ENCODE measurements at places on chromosomes 4 and X.
A peak's percentile ranks its signal among the peaks of the same experiment; 100 is the strongest.

GRCh38 chr4:119861731-119862130 is 204.9 kb downstream of the MAD2L1 start:
- no peaks in the 10 kb centered on the region for H3K27me3 ChIP-seq
- DNase-seq: no peak
- H3K27ac ChIP-seq: no peak overlapping the region
- H3K4me1 ChIP-seq: no peaks in the 10 kb centered on the region
- no peaks in the 10 kb centered on the region for H3K36me3 ChIP-seq

DNA sequence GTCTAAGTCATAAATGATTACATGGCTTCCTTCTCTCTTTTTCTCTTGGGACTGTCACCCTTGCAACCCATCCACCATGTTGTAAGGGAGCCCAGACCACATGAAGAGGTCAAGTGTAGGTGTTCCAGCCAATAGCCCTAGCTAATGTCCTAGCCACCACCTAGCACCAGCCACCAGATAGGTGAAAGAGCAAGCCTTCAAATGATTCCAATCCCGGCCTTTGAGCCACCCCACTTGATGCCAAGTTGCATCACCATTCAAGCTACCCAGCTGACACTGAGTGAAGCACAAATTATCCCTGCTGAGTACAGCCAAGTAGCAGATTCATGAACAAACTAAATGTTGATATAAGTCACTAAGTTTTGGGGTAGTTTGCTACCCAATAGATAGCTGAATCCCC is 274.3 kb downstream of the BCOR start:
- H3K4me1 ChIP-seq: peaks cover 9% of the 10 kb centered on the region
- no peaks in the 10 kb centered on the region for H3K36me3 ChIP-seq
- peaks cover 8% of the 10 kb centered on the region for H3K27me3 ChIP-seq

DNA sequence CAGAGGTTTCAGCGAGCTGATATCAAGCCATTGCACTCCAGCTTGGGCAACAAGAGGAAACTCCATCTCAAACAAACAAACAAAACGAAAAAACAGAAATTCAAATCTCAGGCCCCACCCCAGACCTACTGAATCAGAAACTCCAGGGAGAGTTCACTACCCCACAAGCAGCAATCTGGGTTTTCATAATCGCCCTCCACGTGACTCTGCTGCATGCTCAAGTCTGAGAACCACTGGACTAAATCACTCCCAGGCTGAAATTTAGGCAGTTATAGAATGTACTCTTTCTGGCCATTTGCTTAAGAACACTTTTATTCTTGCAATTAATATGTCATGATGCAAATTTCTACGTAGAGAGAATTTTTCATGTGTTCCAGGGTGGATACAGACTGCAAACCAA is 287.3 kb downstream of the USP46 start:
- no peak overlapping the region for H3K27ac ChIP-seq
- no peaks in the 10 kb centered on the region for H3K4me1 ChIP-seq
- no peak for DNase-seq
- H3K36me3 ChIP-seq: no peaks in the 10 kb centered on the region

GRCh38 chr4:173457893-173458292 is 59.0 kb upstream of the SCRG1 start:
- H3K36me3 ChIP-seq: no peaks in the 10 kb centered on the region
- H3K4me3 ChIP-seq: no peak overlapping the region
- no peaks in the 10 kb centered on the region for H3K27me3 ChIP-seq

GRCh38 chr4:70741867-70742658 is 20.3 kb downstream of the RUFY3 start:
- H3K27ac ChIP-seq: no peak overlapping the region
- H3K4me1 ChIP-seq: peaks cover 10% of the 10 kb centered on the region
- no peaks in the 10 kb centered on the region for H3K36me3 ChIP-seq
- DNase-seq: no peak
- no peaks in the 10 kb centered on the region for H3K27me3 ChIP-seq
- no peak overlapping the region for H3K4me3 ChIP-seq

- DNase-seq: no peak
- H3K4me3 ChIP-seq: no peak overlapping the region
- no peaks in the 10 kb centered on the region for H3K27me3 ChIP-seq
- no peaks in the 10 kb centered on the region for H3K36me3 ChIP-seq
- H3K4me1 ChIP-seq: no peaks in the 10 kb centered on the region
- no peak overlapping the region for H3K27ac ChIP-seq
Measured at GRCh38 chr4:180156684-180157083, 2086.5 kb upstream of the TENM3 start.

GRCh38 chr4:89595125-89595789 is 241.7 kb downstream of the SNCA start:
- H3K4me3 ChIP-seq: no peak overlapping the region
- no peaks in the 10 kb centered on the region for H3K27me3 ChIP-seq
- no peaks in the 10 kb centered on the region for H3K4me1 ChIP-seq

DNA sequence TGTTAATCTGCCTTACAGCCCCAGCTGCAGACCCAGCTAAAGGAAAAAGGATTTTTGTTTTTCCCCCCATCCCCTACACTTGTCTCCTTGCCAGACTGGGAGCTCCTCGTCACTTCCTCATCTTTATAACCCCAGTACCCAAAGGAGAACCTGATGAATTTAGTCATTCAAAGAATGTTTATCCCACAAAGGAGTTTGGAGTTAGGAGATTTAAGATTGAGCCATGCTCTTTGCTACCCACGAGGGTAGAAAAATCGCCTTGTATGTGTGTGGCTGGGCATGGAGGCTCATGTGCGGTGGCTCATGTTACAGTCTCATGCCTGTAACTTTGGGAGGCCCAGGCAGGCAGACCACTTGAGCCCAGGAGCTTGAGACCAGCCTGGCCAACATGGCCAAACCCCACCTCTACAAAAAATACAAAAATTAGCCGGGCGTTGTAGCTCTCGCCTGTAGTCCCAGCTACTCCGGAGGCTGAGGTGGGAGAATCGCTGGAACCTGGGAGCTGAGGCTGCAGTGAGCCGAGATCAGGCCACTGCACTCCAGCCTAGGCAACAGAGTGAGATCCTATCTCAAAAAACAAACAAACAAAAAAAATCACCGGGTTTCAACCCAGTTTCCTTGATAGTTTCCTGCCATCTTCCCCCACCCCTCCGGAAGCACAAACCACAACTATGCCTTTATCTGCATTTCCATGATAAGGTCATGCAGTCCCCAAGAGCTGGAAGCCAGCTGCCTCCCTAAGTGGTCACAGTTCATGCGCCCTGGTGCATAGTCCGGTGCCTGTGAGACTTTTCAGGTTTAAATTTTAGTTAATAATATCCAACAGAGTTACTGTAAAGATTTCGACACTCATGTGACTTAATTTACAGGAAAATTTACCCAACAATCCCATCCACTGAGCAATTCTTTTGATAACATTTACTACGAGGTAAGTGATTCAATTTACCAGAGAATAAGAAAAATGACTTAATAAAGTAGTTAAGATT is 1.5 kb downstream of the CFAP97 start:
- H3K36me3 ChIP-seq: no peaks in the 10 kb centered on the region
- DNase-seq: peak; percentile 39
- H3K27me3 ChIP-seq: no peaks in the 10 kb centered on the region
- peaks cover 38% of the 10 kb centered on the region for H3K4me1 ChIP-seq
- H3K27ac ChIP-seq: peak overlapping the region; percentile 89

DNA sequence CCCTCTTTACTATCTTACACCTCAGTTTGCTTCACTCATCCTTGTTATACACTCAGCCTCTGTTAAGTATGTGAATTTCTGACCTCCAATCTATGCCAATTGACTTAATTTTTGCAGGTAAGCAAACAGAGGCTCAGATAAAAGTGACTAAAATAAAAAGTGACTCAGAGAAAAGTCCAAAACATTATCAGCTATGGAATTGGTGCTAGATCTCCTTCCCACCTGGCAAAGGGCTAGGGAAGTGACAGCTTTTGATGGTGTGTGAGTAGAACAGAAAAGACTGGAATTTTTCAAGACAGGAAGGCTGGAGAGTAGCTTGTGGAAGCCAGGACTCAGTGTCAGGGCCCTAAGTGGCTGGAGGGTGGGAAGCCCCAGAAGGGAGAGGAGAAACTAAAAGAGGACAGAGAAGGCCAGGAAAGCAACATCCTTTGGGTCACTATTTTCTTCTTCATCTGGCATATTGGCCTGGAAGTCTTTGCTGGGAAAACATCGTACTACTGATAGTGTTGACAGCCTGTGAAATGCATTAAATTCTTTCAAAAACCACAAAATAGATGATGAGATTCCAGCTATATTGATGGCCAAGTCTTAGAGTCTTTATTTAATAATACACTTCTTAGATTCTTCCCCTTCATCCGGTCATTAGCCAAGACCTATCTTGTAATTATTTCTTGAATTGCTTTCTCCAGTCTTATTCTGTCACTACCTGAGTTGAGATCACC is 392.8 kb downstream of the RAPGEF2 start:
- no peaks in the 10 kb centered on the region for H3K4me1 ChIP-seq
- DNase-seq: no peak
- H3K27me3 ChIP-seq: no peaks in the 10 kb centered on the region
- no peaks in the 10 kb centered on the region for H3K36me3 ChIP-seq
- H3K4me3 ChIP-seq: no peak overlapping the region

DNA sequence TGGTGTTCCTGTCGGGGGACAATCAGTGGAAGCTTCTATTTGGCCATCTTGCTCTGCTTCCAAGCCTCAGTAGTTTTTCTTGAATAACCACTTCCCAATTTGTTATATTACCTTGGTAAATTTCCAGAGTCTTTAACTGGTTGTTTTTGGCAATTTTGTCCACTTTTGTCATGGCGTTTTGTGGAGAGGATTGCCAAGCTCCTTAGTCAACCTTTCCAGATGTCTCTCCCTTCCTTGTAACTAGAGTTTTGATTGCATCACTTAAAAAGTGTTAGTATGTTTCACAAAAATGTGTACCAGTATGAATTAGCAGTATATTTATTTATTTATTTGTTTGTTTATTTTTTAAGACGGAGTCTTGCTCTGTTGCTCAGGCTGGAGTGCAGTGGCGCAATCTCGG is 15.8 kb upstream of the UXT start:
- H3K4me1 ChIP-seq: no peaks in the 10 kb centered on the region
- DNase-seq: no peak
- H3K27me3 ChIP-seq: no peaks in the 10 kb centered on the region
- no peaks in the 10 kb centered on the region for H3K36me3 ChIP-seq

DNA sequence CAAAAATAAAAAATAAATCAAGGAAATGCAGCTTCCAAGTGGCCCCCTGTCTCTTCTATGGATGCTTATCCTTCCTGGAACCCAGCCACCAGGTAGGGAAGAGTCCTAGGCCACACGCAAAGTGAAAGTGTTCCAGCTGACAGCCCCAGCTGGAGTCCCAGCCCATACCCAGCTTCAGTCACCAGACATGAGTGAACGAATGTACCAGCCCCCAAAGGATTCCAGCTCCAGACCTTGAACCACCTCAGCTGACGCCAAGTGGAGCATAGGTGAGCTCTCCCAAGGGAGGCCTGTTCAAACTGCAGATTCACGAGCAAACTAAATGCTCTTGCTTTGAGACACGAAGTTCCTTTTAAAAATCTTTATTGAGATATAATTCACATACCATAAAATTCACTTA is 62.0 kb downstream of the BCOR start:
- H3K4me1 ChIP-seq: peaks cover 7% of the 10 kb centered on the region
- H3K27me3 ChIP-seq: no peaks in the 10 kb centered on the region
- no peaks in the 10 kb centered on the region for H3K36me3 ChIP-seq

DNA sequence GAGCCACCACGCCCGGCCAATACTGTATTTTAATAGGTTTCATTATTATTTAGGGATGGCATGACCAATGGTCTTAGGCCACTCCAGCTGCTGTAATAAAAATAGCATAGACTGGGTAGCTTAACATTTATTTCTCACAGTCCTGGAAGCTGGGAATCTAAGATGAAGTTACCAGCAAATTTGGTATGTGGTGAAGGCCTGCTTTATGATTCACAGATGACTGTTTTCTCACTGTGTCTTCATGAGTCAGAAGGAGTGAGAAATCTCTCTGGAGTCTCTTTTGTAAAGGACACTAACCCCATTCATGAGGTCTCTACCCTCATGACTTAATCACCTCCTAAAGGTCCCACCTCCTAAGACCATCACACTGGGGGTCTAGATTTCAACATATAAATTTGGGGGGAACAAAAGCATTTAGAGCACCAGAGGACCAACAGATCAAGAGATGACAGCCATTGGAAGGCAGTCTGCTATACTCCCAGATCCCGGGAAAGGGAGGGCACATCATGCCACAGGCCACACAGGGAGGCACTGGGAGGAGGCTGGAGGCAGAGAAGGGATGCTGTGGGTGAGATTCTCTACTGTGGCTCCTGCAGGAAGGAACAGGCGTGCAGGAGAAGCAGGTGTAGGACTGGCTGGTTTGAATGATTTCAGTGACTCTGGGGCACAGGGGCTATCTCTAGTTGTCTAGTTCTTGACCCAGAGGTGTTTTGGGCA is 335.8 kb upstream of the SFRP2 start:
- no peaks in the 10 kb centered on the region for H3K4me1 ChIP-seq
- DNase-seq: no peak
- no peak overlapping the region for H3K27ac ChIP-seq

- H3K27ac ChIP-seq: no peak overlapping the region
- no peak for DNase-seq
- H3K4me1 ChIP-seq: no peaks in the 10 kb centered on the region
Measured at GRCh38 chr4:46442963-46443362, 53.0 kb upstream of the GABRA2 start.

GRCh38 chr4:48093991-48094416 is 40.0 kb downstream of the TXK start:
- no peaks in the 10 kb centered on the region for H3K4me1 ChIP-seq
- H3K27ac ChIP-seq: peak overlapping the region; percentile 17
- H3K4me3 ChIP-seq: no peak overlapping the region
- DNase-seq: no peak
- no peaks in the 10 kb centered on the region for H3K27me3 ChIP-seq
- H3K36me3 ChIP-seq: peaks cover 86% of the 10 kb centered on the region

DNA sequence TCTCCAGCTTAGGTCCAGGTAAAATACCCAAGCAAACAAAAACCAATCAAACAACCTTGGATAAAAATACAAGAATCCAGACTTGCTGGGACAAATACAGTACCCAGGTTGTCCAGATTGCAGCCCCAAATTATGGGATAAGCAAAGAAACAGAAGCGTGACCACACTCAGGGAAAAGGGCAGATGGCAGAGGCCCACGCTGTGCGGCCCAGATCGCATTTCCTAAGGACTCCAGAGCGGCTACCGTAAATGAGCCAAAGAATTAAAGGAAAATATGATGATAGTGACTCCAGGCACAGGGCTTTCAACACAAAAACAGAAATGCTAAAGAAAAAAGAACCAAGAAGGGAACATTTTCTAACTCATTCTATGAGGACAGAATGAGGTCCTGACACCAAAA is 50.3 kb downstream of the FGFRL1 start:
- peaks cover 3% of the 10 kb centered on the region for H3K4me1 ChIP-seq
- H3K27me3 ChIP-seq: peaks cover 7% of the 10 kb centered on the region
- H3K27ac ChIP-seq: no peak overlapping the region
- no peak overlapping the region for H3K4me3 ChIP-seq

- no peak overlapping the region for H3K27ac ChIP-seq
- H3K27me3 ChIP-seq: no peaks in the 10 kb centered on the region
- no peak overlapping the region for H3K4me3 ChIP-seq
- no peak for DNase-seq
- peaks cover 28% of the 10 kb centered on the region for H3K36me3 ChIP-seq
Measured at GRCh38 chrX:19790829-19791228, 96.6 kb downstream of the SH3KBP1 start.
